ENCODE measurements at places on chromosomes 11 and 22. TPM values are rescaled to one million over a fixed set of nuclear protein-coding genes. Genes with fewer than 3 reads are reported as not detected.

GRCh38 chr11:73359930-73360742, 16.1 kb upstream of the RELT start:
- no peak for DNase-seq

DNA sequence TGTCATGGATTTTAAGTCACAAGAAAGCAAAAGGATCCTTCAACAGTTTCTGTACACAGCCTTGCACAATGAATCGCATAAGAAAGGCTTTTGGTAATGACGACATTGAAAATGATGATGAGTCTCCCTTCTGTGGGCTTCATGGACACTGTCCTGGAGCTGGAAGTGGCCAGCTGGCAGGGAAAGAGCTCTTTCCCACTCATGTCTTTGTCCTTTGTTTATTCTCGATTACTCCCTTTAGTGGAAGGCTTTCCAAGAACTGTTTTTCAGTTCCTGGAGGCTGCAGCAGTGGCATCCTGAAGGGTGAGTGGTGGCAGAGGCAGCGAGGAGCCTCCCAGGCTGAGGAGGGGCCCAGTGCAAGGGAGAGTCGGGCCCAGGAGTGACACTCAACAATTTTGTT, 505.2 kb downstream of the NTM start:
- no peak for DNase-seq

Gene NXPE2
- 0.22 TPM for polyA plus RNA-seq

Gene TANGO2
- polyA plus RNA-seq: 17.2 TPM

Gene TRIM51
- not detected for polyA plus RNA-seq

Gene SCGB2A2
- not detected for polyA plus RNA-seq

Gene RPS6KB2
- polyA plus RNA-seq: 10.4 TPM

DNA sequence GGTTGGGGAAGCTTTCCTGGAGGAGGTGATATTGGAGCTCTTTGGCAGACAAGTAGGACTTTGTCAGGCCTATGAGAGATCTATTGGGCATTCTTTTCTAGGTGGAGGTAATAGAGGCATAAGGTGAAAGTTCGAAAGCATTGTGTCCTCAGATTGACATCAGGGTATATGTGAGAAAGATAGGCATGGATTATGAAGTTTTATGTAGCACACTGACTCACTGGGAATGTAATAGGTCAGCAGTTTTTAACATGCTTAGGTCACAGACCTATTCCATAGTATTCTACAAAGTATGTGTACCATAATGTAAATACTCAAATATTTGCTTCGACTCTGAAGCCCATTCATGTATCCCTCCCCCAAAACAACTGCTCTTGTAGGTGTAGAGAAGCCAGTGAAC, 11.8 kb downstream of the HIKESHI start:
- no peak for DNase-seq

Gene SYT7
- polyA plus RNA-seq: 1.7 TPM

DNA sequence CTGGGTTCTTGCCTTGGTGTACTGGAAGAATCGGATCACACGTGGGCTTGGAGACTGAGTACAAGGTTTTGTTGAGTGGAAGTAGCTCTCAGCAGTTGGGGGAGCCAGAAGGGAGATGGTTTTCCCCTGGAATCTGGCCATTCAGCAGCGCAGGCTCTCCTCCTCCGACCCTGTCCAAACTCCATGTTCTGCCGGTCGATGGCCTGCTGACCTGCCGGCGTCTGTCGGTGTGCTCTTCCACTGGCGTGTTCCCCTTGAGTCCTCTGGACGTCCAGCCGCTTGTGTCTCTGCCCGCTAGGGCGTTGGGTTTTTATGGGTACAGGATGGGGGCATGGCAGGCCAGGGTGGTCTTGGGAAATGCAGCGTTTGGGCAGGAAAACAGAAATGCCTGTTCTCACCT, 38.5 kb upstream of the SLN start:
- no peak for DNase-seq

Gene KRTAP5-8
- not detected for polyA plus RNA-seq

DNA sequence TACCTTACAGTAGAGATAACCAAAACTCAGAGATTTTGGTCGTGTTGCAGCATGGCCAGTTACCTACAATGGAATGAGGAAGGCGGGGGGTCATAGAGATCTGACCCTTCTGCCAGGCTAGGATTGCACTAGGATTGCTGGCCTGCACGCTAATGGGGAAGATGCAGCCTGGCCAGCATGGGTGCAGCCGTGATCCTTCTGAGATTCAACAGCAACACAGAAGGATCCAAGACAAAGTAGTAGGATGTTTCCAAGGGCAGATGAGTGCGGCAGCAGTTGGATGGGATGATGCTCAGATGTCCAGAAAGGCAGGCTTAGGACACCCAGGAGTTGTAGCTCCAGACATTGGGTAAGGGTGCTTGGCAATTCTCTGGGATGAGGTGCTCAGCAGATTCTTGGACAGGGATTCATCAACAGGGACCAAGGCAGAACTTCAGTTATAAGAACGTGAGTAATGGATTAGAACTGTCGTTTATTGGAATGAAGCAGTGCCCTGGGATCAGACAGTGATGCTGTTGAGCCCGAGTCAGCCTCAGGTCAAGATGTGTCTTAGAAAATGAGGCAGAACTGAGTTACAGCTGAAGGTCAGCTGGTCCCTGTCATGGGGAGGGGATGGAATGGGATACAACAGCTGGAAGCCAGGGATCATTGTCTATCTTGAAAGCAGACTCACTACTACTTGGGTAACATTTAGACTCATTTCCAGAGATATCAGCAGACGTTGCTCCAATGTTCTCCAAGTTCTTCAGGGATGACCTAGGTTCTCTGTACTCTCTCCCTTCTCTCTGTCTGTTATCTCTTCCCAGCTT, 71.0 kb downstream of the PARVA start:
- DNase-seq: no peak

DNA sequence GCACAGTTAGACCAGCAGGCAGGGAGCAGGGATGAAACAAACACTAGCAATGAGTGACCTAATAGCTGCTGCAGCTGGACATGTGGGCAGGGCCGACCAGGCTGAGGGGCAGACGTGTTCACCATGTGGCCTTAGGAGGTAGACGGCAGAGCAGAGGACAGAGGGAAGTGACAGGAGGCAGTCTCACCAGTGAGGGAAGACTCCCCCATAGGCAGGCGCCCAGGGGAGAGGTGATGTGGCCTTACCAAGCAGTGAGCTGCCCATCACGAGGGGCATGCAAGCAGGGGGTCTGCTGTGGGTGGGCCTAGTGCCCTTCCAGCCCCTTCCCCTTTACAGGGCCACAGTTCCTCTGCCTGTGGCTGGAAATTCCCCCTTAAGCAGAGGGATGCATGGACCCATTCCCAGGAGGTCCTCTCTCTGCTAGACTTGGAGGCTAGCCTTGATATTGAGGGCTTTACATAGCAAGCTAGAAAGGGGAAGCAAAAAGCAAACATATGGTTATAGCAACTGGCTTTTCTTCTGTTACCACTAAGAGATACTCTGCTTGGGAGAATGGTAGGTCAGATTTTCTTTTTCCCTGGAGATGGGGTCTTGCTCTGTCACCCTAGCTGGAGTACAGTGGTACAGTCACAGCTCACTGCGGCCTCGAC, 67.6 kb downstream of the MPPED1 start:
- DNase-seq: no peak

Gene RTN4R
- not detected for polyA plus RNA-seq

Gene ZNF280A
- 0.17 TPM for polyA plus RNA-seq

Gene FAM111B
- 0.25 TPM for polyA plus RNA-seq

Gene IL18
- 2.2 TPM for polyA plus RNA-seq

DNA sequence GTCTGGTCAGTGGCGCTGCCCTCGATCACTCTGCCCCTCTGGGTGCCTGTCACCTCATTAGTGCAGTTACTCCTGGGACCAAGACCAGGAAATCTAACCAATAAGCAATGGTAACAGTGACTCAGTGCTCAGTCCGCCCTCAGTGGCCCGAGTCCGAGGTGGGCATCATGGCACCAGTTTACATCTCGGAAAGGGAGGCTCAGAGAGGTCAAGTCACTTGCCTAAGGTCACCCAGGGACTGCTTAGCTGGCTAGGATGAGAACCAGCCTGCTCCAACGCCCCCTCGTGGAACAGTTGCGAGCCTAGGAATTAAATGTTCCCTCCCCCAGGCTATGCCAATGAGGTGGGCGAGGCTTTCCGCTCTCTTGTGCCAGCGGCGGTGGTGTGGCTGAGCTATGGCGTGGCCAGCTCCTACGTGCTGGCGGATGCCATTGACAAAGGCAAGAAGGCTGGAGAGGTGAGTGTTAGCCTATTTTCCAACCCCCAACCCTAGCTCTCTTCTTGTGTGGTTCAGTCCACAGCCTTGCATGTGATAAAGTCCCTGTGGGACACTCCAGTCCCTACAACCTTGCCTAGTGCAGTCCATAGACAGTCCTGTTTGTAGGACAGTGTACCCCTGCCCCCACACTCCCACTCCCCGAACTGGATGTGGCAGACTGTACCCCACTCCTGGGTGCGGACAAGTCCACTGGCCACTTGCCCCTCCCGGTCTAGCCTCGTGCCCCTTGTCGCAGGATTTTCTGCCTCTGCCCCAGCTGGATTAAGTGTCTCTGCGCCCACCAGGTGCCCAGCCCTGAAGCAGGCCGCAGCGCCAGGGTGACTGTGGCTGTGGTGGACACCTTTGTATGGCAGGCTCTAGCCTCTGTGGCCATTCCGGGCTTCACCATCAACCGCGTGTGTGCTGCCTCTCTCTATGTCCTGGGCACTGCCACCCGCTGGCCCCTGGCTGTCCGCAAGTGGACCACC, 1.1 kb downstream of the MTFP1 start:
- peak; percentile 72 for DNase-seq

Gene NAALAD2
- 3.2 TPM for polyA plus RNA-seq
